ENCODE measurements at places on chromosomes 2 and 18.

GRCh38 chr2:75751360-75751759, 40.6 kb upstream of the GCFC2 start:
- DNase-seq, result no peak

DNA sequence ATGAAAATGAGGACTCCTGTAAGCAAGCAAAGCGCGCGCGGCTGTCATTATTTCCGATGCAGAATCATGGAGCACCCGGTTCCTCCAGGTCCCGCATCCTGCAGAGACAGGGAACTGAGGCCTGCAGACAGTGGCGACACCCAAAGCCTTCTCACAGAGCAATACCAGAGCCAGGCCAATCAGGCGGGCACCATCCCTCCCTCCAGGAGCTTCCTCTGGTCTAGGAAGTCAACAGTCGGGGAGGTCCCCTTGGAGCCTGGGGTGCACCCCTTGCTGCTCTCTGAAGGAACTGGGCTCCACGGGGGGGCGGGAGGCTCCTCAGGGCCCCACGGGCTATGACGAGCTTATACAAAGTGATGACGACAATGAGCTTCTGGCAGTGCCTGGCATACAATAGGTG, 60.3 kb upstream of the HPCAL1 start:
- no peak for DNase-seq

DNA sequence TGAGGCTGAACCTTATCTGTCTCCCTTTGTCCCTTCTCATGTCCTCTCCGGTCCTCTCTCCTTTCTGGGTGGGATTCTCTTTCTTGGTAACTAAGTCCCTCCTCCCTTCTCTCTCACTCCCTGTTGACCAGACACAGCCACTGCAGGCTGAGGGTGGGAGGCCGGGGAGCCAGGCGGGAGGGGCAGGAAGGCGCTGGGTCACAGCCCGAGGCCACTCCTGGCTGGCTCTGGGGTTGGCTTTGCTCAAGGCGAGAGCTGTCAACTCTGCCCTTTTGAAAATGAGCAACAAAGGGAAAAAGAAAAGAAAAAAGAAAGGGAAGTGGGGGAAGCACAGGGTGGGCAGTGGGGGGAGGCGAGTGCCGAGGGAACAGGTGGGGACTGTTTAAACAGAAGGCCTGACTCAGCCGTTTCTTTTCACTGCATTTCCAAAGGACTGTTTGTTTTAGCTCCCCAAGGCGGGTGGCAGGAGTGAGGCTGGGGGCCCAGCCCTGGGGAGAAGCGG, 70.5 kb upstream of the IGFBP5 start:
- DNase-seq, result no peak

- DNase-seq, result no peak
Measured at GRCh38 chr2:186653511-186653910, 40.3 kb upstream of the FAM171B start.
